ENCODE measurements at places on chromosomes 1 and 21. TPM values are rescaled to one million over a fixed set of nuclear protein-coding genes. Genes with fewer than 3 reads are reported as not detected.

- no peak for DNase-seq
Observed at GRCh38 chr1:210754878-210755665, 378.9 kb downstream of the KCNH1 start.

FCRL2 gene
- total RNA-seq: not detected

KRTAP13-2 gene
- total RNA-seq: not detected

PTPN22 gene
- total RNA-seq: 3.3 TPM

DNA sequence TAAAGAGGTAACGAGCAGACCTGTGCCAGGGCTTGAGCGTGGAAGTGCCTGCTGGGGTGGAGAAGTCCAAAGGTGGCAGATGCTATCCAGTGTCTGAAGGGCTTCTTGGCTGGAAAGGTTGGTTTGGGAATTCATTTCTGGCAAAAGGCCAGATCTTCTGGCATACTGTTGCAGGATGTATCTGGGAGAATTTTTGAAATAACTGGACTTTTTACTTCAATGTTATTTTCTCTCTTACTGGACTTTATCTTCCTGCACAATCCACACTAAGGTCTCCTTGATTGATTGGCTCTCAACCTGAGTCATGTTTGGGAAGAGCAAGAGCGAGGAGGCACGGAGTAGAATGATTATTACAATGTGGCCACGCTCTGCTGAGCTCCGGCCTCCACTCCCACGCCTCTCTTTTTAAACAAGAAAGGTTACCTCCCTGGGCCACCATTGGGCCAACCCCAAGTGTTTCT, 278.4 kb downstream of the TM2D1 start:
- no peak for DNase-seq

BGLAP gene
- 0.51 TPM for total RNA-seq

DNA sequence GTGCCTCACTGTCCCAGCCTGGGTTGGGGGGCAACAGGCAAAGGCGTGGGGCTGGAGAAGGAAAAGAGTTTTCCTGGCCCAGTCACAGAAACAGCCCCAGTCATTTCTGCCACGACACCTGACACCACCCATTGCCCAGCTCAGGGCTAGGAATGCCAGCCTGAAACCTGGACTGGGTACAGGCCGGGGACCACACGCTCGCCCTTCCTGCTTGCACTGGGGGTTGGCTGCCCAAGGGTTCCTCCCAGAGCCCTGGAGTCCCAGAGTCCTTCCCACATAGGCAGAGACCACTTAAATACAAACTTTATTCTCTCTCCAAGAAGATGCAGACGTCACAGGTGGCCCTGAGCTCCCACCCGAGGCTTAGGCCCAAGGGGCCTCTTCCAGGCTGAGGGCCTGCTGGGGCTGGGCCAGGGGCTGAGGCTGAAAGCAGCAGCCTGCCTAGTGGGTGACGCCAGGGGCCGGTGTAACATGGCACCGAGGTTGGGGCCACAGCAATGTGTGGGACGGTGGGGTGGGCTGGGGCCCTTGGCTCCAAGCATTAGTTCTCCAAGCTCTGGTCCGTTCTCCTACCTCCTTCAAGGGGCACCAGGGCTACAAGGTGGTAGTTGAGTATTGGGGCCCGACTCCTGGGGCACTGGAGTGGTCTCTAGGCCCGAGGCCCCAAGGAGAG, 1.6 kb downstream of the TMEM52 start:
- no peak for DNase-seq

GRCh38 chr1:221435504-221435904, 306.4 kb downstream of the DUSP10 start:
- no peak for DNase-seq

S100A16 gene
- 68.2 TPM for total RNA-seq

DNA sequence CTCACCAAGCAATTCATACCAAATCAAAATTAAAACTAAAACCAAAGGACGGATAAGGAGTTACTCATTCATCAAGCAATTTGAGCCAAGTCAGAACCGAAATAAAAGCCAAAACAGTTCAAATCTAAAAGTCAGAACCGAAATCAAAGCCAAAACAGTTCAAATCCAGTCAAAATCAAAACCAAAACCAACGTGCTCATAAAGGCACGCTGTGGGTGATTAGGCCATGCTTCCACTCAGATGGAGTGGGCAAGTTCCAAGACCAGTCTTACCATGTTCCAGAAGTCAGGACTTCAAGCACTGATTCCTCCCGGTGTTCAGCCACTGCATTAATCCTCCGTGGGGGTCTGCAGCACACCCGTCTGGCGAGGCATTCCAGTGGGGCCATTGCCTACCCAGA, 409.3 kb downstream of the TGFB2 start:
- no peak for DNase-seq

PTPRU gene
- 10.7 TPM for total RNA-seq

SRGAP2C gene
- total RNA-seq: 9.0 TPM

GRCh38 chr1:52877554-52877953, 35.0 kb downstream of the ZYG11A start:
- no peak for DNase-seq

- no peak for DNase-seq
Observed at GRCh38 chr1:58885998-58886397, 102.2 kb upstream of the JUN start.

DNA sequence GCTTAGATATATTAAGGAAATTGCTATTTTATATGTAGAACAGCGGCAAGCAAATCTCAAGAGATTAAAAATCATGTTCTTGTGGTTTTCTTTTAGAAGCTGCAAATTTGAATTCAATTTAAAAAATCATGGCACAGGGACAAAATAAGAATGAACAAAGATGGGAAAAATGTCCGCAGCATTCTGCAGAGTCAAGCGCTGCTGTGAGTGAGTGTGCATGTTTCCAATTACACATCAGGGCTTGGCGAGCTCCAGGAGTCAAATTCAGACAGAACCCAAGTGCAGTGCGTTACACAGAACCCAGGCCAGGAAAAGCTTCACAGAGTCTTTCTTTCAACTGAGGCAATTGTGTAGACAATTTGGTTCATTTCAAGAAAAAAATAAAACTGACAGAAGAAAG, 33.3 kb upstream of the ERG start:
- DNase-seq: peak; percentile 9

NPR1 gene
- total RNA-seq: 24.3 TPM

DNA sequence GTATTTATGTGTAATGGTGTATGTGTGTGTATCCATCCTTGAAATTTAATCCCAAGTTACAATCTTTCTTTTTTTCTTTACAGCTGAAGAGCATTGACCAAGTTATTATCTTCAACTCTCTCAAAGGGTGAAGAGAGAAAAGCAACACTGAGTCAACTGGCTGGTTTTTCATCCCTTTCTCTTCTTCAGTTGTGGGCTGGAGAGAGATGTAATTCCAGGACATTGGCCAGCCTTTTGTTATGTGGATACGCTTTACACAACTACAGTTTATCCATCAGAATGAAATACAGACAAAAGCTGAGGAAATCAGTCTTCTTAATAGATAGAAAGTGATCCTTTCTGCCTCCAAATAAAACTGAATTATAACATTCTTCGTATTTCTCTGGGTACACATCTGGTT, 357.0 kb upstream of the NCAM2 start:
- no peak for DNase-seq

- DNase-seq: no peak
Observed at GRCh38 chr1:53712276-53712675, 26.7 kb downstream of the GLIS1 start.

DNA sequence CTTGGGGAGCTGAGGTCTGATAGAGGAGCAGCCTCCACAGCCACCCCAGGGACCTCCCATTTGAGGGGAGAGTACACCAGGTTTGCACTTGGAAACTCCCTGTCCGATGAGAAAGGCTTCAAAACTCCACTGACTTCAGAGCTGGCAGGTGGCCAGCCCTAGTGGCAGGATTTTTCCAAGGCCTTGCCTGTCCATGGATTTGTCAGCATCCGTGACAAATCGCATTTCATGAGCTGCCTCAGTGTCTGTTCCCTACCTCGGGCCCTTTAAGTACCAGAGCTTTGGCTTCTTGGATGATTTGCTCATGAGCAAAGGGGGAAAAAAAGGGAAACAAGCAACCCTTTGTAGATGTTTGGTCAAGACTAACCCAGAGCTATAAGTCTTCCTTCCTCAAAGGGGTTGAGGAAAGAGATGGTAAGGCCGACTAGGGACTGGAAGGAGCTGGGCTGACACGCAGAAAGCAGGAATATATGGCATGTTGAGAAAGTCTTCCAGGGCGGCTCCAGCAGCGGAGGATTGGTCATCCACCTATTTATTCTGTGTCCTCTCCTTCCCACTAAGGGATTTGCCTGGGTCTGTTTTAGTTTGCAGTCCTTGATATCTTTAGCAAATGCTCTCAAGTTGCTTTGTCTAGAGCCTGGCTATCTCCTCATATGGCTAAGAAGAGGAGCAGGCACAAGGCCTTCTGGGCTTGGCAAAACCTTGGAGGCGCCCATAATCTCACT, 2.7 kb upstream of the HSPG2 start:
- peak; percentile 91 for DNase-seq

DNA sequence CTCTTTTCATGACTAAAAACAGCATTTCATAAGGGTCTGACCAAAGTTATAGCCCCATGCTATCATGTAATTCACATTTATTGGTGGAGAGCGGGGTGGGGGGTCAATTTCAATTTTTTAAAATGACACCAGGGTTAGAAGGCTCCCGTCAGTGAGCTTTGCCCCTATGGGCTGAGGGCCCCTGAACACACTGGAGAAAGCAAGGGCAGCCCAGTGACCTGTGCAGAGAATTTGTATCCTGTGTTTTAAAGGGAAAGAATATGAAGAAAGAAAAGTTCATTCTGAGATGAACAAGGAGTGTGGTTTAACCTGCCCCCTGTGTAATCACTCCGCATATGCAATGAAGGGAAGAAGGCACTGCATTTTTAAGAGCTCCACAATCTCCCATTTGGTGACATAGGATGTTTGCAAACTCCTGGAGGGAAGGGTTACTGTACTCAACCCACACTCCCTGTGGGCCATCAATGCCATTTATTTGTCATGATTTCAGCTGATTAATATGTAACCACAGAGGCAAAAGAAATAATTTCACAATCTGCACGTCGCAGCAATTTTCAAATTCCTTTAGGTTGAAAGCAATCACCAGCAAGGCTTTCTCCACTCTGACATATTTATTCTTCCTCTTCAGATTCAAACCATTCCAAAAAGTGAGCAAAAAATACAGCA, 95.6 kb downstream of the ZNF281 start:
- DNase-seq: no peak

DNA sequence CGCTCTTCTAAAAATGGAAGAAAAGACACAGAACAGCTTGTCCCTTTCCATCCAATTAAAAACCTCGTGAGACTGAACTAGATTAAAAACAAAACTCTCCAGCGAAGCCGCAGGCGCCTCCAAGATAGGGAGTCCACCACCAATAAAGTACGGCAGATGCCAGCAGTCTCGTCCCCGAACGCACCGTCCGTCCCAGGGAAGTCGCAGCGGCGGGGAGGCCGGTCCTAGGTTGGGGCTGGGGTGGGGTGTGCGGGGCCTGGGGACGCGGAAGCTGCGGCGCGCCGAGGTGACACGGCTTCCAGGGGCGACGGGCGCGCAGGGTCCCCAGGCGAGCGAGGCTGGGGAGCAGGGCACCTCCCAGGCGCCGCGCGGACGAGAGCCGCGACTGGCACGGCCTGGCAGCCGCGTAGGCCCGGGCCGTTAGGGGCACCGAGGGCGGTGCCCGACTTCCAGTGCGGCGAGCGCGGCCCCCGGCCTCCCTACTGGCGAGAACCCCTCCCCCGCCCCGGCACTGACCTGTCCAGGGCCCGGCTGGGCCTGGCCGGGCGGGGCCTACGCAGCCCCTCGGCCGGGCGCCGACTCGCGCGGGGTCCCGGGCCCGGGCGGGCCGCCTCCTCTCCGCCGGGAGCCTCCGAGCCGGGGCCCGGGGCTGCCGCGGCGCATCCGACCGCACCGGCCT, 28.3 kb upstream of the A3GALT2 start:
- DNase-seq: no peak

HORMAD1 gene
- total RNA-seq: not detected

NSL1 gene
- 30.1 TPM for total RNA-seq

GRCh38 chr21:44729336-44730027, 18.1 kb upstream of the TSPEAR start:
- no peak for DNase-seq

PRAMEF14 gene
- not detected for total RNA-seq

- DNase-seq: no peak
Observed at GRCh38 chr1:208509072-208509471, 264.9 kb upstream of the PLXNA2 start.

DNA sequence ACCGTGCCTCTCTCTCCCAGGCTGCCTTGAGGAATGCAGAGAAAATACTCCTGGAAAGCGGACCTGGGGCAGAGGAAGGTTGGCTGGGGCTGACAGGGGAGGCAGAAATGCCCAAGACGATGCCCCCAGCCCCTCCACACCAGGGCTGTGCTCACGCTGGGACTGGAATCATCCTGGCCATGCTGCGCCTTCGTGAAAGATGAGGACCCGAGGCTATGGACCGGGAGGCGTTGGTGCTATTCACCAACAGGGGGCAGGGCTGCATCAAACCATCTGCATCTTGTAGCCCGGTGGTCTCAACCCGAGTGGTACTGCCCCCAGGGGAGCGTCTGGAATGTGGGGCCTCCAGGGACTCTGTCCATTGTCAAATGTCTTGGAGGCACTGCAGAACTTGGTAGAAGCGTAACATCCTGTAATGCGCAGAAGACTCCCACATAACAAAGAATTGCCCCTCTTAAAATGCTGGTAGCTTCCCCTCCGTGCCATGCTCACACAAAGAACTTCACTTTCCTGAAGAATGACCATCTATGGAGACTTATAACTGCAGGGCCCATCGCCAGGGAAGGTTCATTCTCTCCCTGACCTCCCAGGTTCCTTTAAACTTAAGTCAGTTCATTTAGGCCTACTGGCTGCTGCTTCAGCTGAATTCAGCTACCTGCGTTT, 251.2 kb downstream of the RRAGC start:
- DNase-seq: peak; percentile 16
